Stimulated activated naive CD4-positive, alpha-beta T cell treated with Interleukin-2 at 50 U/mL for 16 hours (primary cell): ENCODE measurements at places on chromosomes 5 and 9.

GRCh38 chr9:122125158-122125508 lies 32.0 kb upstream of the TTLL11 start:
- peak; percentile 62 for DNase-seq

GRCh38 chr5:72476721-72477120 lies 30.5 kb downstream of the ZNF366 start:
- no peak for DNase-seq

GRCh38 chr5:54180630-54181031 lies 129.7 kb downstream of the ARL15 start:
- DNase-seq = no peak

DNA sequence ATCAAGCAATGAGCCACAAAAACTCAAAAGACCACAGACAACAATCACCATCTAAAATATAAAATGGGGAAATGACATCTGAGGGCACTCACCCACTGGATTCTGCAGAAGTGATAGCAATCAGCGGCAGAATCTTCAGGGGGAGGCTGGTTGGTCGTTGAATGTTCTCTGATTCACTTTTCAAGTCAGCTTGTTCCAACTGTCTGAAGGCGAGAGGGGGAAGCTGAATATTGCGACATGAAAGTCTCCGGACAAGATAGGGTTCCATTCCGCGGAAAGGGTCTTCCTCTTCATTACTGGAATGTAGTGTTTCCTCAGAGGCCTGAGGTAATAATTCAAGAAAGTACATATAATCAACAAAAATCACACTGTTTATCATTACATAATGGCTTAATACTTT lies 94.9 kb upstream of the PDE4D start:
- no peak for DNase-seq

DNA sequence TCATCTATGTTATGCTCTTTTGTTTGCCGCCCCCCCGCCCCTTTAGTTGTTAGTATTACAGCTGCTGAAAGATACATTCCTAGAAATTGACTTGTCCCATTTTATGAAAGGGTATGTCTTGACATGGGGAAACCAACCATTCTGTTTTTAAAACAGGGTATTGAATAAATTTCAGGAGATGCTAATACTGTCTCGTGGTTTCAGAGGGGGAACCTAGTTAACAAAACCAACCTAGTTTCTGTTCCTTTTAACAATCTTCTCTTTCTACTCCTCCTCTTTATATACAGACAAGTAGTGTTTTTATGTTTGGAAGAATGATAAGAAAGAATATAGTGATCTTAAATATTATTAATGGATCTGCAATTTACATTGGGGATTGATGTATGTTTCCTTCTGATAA lies 3.5 kb downstream of the PIP5K1B start:
- no peak for DNase-seq

DNA sequence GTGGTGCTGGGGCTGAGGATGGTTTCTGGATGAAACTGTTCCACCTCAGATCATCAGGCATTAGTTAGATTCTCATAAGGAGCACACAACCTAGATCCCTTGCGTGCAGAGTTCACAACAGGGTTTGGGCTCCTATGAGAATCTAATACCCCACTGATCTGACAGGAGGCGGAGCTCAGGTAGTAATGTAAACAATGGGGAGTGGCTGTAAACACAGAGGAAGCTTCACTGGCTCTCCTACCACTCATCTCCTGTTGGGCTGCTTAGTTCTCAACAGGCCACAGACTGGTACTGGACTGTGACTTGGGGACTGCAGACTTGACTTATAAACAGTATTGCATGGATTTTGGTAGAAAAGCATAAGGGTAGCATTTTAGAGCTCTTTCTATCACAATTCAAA lies 870.7 kb upstream of the CDH10 start:
- DNase-seq = no peak

DNA sequence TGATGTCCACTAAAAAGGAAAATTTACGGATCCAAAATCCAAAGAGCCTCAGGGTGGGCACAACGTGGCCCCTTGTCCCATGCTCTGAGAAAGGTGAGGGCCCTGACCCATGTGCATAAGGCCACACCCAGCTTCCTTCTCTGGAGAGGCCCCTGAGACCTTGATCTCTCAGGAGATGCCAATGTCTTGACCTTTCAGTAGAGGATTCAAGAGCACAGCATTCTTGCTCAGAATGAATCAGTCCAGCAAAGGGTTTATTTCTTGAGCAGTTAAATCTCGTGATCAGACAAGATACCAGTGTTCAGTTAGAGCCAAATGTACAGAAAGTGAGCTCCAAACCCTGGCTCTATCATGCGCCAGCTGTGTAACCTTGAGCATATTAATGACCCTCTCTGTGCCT lies 115.9 kb upstream of the DAPK1 start:
- no peak for DNase-seq

DNA sequence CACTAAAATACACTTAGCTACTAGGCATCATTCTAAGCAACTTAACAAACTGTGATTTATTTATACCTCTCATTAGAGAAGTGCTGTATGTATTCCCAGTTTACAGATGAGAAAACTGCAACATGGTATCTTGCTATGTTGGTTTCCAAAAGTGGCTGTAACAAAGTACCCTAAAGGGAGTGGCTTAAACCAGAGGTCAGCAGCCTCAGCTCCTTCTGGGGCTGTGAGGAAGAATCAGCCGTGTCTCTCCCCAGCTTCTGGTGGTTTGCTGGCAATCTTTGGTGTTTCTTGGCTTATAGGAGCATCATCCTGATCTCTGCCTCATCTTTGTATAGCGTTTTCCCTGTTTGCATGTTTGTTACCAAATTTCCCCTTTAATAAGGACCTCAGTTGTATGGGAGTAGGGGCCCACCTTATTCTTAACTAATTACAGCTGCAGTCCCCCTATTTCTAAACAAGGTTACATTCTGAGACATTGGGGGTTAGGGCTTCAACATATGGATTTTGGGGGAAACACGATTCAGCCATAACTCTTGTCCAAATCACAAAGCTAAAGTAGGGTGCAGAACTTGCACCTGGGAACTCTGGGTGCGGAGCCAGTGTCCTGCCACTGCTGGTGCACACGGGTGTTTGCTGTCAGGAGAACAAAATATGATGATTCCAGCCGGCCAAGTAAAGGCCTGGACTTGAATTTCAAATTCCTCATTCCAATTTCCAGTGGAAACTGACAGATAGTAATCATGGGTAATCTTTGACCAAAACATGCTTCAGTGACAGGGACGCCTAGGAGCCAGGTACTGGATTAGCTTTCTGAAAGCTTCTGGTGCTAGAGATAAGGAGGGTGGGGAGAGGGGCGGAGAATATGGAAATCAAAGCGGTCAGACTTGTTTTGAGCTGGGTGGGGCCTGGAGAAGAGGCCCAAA lies 43.3 kb downstream of the RAI14 start:
- no peak for DNase-seq
